CD4-positive, alpha-beta T cell treated with Interleukin-2 at 100 ng/mL for 4 hours (primary cell): ENCODE measurements at places on chromosomes 13 and 19.

DNA sequence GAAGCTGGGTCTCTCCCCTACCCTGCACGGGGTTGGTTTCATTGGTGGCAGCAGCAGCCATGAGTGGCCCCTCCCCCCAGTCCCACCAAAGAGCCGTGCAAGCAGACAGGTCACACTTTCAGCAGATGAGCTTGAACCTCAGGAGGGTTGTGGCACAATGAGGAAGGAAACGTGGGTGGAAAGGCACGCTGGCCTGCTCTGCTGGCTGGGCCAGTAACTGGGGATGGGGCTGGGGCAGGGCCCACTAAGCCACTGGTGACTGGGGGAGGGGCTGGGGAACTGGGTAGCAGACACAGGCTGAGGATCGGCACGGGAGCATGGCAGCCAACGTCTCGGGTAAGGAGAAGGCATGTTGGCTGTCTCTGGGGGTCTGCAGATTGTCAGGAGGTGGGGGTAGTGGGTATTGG lies at the start of gene P2RY11:
Gene P2RY11, plus strand, starts transcription at position 289 of the 407 bp plus-strand sequence. Its CDS starts 29 bp downstream, at position 318.
- DNase-seq, result peak; percentile 66

DNA sequence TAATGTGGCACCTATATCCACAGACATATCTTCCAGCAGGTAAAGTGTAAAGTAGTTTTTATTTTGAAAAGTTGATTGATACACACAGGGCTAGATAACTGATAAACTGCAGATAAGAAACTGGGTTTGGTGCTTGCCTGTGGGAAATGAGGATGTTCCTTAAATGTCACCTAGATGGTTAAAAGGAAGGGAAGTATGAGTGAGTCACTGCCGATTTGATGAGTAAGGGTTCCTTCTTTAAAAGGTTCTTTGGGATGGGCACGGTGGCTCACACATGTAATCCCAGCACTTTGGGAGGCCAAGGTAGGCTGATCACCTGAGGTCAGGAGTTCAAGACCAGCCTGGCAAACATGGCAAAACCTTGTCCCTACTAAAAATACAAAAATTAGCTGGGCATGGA lies 73.8 kb upstream of the FRY start:
- no peak for DNase-seq

DNA sequence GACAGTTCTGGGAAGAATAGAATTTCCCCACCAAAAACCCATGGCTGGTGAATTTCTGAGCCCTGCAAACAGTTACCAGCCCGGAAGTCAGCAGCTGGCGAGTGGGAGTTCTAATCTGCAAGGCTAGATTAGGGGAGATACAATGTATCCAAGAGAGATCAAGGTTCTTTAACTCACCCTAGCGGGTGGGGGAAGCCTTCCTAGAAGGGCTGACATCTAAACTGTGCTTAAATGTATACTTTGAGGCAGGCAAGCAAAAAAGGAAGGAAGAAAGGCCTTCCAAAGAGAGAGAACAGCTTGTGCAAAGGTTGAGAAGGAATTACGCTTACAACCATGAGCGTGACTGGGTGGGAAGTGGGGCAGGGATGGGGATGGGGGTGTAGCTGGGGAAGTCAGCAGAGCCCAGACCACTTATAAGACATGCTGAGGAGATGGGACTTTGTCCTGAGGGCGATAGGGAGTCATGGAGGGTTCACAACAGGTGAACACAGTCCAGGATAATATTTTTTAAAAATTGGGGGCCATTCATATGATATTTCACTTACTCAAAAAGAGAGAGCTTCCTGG lies 20.8 kb upstream of the ZNRF4 start:
- DNase-seq, result no peak

GRCh38 chr19:50820549-50821247 lies 2.9 kb downstream of the KLK1 start:
- DNase-seq, result no peak

DNA sequence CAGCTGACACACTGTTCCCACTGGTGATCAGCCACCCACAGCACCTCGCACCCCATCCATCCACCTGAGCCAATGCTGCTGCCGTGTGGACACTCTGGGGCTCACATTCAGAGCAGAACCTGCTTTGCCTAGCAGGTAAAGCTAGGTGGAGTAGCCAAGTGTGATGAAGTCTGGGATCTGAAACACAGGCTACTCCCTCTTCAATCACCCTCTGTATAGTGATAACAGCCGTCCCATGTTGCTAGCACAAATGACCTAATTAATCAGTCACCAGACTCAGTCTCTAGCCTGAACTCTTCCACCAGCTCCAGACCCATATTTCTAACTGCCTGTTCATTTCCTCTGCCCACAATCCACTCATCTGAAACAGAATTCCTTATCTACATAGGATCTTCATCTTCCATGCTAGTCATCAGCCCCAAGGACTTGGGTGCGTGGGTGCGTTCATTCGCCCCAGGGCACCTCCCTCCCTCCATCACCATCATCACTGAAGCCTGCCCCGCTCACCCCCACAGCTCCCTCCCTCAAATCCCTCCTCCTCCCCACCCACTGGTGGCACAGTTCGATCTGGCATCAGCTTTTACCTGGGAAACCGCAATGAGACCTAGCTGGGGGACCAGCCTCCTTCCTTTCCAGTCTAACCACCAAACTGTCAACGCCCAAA lies 19.8 kb downstream of the STK24 start:
- DNase-seq, result peak; percentile 73

GRCh38 chr13:21924958-21925357 lies 254.1 kb downstream of the FGF9 start:
- DNase-seq, result no peak

DNA sequence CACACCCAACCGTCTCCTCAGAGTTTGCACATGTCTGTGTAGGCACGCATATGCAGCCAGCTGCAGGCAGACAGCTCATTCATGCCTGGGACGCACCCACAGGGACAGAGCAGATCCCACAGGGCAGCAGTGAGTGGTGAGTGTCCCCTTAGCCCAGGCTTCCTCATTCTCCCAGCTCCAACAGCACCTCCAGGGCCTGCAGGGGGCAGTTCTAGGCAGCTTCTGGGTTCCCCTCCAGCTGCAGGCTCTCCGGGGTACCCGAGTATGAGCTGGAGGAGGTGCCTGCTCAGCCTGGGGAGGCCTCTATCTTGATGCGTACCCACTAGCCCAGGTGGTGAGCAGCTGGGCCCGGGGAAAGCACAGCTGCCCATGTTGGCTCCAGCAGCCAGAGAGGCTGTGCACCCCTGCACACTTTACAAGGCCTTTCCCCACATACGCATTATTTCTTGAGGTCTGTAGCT lies 1.3 kb upstream of the SHANK1 start:
- DNase-seq, result no peak
